ENCODE measurements at places on chromosomes 4 and X. TPM values are rescaled to one million over a fixed set of nuclear protein-coding genes. Genes with fewer than 3 reads are reported as not detected.

Gene SCD5
- 0.13 TPM for total RNA-seq

Gene BCLAF3
- 2.6 TPM for total RNA-seq

Gene COQ2
- 14.6 TPM for total RNA-seq

Gene POU3F4
- total RNA-seq: not detected

Gene GJB1
- 52.6 TPM for total RNA-seq

Gene CPLX1
- total RNA-seq: 0.28 TPM

Gene LCORL
- 7.5 TPM for total RNA-seq

Gene SGCB
- 1.7 TPM for total RNA-seq

Gene YY2
- total RNA-seq: 1.1 TPM

Gene SASH3
- total RNA-seq: not detected

Gene ADGRL3
- total RNA-seq: 0.03 TPM

Gene SLC49A3
- not detected for total RNA-seq

Gene ASB11
- not detected for total RNA-seq

Gene CFAP99
- total RNA-seq: not detected
